ENCODE measurements at places on chromosomes 3 and 15.

DNA sequence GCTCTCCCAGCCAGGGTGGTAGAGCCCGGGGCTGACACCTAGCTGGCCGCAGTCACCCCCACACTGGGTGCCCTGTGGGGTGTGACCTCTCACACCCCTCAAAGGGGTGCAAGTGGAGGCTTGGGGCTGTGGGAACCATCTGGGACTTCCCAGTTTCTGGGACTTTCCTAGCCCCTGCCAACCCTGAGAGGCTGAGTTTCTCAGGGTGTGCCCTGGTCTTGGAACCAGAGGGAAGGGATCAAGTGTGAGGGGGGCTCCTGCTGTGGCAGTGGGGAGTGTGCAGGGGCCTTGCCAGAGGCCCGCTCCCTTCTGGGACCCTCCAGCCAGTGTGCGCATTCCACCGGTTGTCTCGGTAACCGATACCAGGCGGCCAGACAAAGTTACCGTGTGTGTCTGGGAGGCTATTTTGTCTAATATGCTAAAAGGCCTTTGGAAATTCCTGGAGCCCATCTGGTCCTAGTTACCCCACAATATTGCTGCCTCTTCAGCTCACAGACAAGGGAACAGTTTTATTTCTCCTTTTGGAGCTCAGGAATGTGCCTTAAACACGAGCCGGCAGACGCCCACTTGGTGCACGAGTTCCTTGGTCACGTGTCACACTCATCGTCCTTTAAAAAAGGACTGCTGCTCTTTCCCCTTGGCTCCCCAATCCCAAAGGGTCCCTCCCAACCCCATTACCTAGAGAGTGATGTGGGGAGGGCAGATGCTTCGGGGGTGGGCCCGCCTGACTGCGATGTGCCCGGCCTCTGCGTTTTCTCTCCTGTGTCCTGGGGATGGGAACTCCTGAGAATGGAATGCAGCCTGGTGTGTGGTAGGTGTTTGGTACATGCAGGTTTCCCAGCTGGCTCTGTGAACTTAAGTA is 33.2 kb downstream of the HDAC11 start:
- no peak for DNase-seq

DNA sequence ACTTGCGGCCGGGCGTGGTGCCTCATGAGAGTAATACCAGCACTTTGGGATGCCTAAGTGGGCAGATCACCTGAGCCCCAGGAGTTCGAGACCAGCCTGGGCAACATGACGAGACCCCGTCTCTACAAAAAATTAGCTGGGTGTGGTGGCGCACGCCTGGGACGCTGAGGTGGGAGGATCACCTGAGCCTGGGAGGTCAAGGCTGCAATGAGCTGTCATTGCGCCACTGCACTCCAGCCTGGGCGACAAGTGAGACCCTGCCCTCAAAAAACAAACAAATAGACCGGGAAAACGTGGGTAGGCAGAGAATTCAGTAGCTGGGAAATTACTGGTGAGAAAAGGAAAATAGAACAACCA is 667 bp downstream of the UMPS start:
- no peak for DNase-seq

GRCh38 chr3:62936626-62937254 is 61.5 kb upstream of the CADPS start:
- no peak for DNase-seq

DNA sequence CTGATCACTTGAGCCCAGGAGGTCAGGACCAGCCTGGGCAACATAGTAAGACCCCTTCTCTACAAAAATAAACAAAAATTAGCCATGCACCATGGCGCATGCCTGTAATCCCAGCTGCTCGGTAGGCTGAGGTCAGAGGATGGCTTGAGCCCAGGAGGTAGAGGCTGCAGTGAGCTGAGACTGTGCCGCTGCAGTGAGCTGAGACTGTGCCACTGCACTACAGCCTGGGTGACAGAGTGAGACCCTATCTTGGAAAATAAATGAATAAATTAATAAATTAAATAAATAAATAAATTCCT is 10.8 kb downstream of the SHISA5 start:
- no peak for DNase-seq

DNA sequence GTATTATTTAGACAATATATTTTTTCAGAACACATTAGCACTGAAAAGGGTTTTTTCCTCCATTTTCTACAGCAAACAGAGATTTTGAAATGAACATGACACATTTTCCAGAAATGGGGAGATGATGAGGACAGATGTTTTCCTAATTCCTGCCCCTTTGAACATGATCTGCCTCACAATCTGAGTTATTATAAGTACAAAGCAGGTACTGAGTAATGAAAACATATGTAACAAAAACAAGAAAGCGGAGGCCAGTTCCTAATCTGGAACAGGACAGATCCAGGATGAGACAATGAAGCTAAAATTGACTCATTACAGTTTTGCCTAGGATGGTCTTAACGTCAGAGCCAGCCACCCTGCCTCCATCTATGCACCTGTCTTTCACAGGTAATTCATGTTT is 642.8 kb upstream of the NR2F2 start:
- DNase-seq = no peak

DNA sequence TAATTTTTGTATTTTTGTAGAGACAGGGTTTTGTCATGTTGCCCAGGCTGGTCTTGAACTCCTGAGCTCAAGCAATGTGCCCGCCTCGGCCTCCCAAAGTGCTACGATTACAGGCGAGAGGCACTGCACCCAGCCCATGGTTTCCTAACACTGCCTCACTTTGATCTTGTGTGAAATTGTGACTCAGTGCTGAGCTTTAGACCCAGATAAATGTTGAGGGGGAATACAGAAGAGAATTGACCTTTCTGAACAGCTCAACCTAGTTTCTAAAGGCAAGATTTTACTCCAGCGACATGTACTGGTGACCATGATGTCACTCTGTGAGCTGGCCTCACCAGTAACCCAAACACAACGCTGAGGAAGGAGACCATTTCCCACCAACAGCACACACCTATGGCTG is 73.5 kb downstream of the ATP1B3 start:
- no peak for DNase-seq

- DNase-seq = no peak
These were observed 13.8 kb downstream of the HDAC11 start for GRCh38 chr3:13493867-13494441.

DNA sequence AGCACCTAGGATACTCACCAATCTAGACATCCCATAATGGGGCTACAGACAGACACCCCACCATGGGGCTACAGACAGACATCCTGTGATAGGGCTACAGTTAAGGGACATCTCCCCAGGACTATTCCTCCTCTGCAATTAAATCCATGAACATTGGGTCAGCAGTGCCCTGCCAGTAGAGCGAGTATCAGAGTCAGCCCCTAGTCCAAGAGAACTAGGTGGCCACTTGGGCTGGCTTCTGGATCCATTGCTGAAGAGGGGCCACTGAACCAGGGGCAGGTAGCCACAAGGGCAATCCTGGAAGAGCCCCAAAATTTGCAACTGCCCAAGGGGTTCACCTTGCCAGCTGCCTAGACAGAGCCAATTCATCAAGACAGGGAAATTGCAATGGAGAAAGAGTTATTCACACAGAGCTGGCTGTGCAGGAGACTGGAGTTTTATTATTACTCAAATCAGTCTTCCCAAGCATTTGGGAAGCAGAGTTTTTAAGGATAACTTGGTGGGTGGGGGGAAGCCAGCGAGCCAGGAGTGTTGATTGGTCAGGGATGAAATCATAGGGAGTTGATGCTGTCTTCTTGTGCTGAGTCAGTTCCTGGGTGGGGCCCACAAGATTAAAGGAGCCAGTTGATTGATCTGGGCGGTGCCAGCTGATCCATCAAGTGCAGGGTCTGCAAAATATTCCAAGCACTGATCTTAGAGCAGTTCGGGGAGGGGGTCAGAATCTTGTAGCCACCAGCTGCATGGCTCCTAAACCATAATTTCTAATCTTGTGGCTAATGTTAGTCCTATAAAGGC is 170.2 kb upstream of the SMAD3 start:
- no peak for DNase-seq

DNA sequence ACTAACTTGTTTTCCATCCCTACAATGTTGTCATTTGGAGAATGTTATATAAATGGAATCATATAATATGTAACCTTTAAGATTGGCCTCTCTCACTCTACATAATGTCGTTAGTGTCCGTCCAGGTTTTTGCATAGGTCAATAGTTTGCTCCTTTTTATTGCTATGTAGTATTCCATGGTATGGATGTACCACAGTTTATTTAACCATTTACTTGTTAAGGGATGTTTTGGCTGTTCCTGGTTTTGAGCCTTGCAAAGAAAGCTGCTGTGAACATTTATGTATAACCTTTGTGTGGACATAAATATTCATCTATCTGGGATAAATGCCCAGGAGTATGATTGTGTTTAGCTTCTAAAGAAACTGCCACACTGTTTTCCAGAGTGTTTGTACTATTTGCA is 34.1 kb upstream of the SEC22A start:
- no peak for DNase-seq

- no peak for DNase-seq
These were observed 93.9 kb downstream of the EOMES start for GRCh38 chr3:27628026-27628750.

GRCh38 chr15:65414841-65415621 is 7.7 kb downstream of the IGDCC4 start:
- peak; percentile 57 for DNase-seq

GRCh38 chr15:100759698-100760356 is 119.8 kb upstream of the ALDH1A3 start:
- DNase-seq = no peak

DNA sequence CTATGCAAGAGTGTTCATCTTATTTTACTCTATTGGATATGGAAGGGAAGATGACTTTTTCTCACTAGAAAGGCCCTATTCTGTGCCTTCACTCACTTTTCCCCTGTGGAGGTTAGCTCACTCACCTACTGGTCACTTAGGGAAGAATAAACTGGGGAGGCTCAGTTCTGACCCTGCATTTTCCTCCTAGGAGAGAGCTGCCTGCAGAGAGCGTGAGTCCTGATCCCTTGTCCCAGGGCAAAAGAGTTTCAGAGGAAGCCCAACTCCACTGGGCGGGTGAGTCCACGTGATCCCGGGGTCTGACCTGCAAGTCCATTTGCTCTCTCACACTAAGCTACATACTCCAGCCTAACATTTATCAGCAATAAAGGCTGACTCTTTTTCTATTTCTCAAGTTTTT is 8.4 kb downstream of the MORC1 start:
- DNase-seq = no peak

DNA sequence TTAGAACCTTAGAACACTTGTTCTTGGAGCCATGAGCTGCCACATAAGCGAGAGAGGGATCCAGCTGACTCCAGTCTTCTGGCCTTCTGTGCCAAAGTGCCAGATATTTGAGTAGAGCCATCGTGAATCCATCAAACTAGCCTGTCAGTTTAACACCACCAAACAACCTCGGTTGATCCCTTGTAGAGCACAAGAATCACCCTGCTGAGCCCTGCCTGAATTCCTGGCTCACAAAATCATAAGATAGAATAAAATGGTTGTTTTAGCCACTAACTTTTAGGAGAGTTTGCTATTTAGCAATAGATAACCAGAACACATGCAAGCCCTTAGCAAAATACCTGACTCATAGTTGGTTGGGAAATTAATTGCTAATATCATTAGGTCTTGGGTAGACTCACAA is 407.6 kb upstream of the PROK2 start:
- DNase-seq = no peak

DNA sequence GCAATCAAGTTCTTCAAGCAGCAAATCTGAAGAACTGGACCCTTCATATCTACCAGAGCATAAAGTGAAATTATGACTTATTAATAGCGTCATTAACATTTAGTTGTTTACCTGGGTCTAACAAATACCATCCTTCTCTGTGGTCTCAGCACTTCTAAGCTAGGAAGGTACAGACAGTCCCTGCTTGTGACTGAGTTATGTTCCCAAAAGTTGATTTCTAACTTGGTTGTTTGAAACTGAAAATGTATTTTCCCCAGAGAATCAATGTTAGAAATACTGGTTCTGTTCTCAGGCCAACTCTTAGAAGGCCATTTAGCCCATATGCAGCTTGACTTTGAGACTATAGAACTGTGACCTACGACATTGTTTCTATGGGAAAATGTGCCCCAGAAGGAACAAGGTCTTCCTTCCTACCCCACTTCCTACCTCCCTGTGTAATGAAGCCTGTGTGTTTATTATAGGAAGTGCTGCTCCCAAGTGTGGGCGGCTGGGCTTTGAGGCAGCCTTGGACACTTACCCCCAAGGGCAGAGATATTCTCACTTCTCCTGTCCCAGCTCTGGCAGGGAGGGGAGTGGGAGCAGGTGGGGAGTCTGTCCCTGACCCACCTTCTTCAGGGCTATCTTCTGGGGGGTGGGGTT is 12.2 kb upstream of the MAPK6 start:
- DNase-seq = no peak

DNA sequence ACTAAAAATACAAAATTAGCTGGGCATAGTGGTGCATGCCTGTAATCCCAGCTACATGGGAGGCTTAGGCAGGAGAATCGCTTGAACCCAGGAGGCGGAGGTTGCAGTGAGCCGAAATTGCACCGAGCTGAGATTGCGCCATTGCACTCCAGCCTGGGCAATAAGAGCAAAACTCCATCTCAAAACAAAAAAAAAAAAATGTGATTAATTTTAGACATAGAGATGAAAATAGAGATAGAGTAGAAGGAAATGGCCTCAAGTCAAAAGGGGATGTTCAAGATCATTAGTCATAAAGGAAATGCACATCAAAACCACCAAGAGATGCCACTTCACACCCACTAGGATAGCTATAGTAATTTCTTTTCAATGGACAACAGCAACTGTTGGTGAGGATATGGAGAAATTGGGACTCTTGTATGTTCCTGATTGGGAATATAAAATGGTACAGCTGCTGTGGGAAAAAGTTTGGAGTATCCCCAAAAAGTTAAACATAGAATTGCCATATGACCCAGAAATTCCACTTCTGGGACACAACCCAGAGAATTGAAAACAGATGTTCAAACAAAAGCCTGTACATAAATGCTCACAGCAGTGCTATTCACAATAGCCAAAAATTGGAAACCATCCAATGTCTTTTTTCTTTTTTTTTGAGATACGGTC is 55.4 kb downstream of the ABHD2 start:
- peak; percentile 73 for DNase-seq

- no peak for DNase-seq
These were observed 341.1 kb downstream of the DIPK2A start for GRCh38 chr3:144312702-144313101.
